Stimulated activated CD8-positive, alpha-beta memory T cell treated with anti-CD3 and anti-CD28 coated beads, Interleukin-4, amount 100 ng/mL, for 4 hours (primary cell): ENCODE measurements at places on chromosomes 12 and 14.

DNA sequence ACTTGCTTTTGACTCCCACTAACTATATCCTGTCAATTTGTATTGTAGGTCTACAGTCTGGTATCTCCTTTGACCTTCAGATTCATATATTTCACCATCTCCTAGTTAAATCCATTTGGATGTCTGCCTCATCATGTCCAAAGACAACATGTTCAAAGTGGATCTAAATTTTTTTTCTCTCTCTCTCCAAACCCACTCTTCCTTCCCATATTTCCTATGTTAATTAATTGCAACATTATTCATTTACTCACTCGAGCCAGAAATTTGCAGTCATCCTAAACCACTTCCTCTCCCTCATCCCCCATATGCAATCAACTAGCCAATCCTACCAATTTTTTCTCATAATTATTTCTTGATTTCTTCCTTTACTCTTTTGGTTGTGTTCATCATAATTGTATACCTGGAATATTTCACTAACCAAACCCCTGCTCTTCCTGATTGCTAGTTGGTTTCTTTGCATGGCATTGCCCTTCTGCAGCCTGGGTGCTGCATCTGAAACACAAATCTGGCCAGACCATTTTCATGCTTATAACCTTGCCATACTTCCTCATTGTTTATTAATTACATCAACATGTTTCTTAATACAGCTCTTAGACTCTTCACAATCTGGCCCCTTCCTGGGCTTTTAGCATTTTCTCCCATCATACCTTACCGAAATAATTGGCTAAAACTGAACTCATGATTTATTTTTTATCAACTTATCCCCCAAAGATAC lies 442.2 kb downstream of the ADAMTS20 start:
- DNase-seq, result no peak

- no peak for DNase-seq
These were observed 5.7 kb upstream of the CATSPERB start for GRCh38 chr14:91737619-91738018.

- no peak for DNase-seq
These were observed 483 bp downstream of the POC1B start for GRCh38 chr12:89525305-89525823.

DNA sequence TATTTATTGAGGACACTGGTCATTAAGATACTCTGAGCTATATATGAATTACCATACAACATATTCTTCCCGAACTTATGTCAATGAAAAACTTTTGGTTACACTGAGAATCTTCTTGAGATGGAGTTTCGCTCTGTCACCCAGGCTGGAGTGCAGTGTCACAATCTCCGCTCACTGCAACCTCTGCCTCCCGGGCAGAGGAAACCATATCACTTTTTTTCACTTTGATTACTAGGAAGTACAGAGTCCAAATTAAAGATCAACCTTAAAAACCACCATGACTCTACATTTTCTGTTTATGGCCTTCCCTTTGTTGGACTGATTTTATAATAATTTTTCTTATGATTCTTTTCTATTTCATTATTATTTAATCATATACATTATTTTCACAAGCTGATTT lies 336.5 kb downstream of the FSCB start:
- no peak for DNase-seq

- DNase-seq, result no peak
These were observed 90.4 kb downstream of the ARMH4 start for GRCh38 chr14:58061581-58061980.

- DNase-seq, result no peak
These were observed 7.8 kb downstream of the RPAP3 start for GRCh38 chr12:47698055-47698454.

GRCh38 chr12:122858171-122858570 lies 22.9 kb downstream of the HIP1R start:
- no peak for DNase-seq

- DNase-seq, result no peak
These were observed 653.8 kb downstream of the NOVA1 start for GRCh38 chr14:25944020-25944419.

DNA sequence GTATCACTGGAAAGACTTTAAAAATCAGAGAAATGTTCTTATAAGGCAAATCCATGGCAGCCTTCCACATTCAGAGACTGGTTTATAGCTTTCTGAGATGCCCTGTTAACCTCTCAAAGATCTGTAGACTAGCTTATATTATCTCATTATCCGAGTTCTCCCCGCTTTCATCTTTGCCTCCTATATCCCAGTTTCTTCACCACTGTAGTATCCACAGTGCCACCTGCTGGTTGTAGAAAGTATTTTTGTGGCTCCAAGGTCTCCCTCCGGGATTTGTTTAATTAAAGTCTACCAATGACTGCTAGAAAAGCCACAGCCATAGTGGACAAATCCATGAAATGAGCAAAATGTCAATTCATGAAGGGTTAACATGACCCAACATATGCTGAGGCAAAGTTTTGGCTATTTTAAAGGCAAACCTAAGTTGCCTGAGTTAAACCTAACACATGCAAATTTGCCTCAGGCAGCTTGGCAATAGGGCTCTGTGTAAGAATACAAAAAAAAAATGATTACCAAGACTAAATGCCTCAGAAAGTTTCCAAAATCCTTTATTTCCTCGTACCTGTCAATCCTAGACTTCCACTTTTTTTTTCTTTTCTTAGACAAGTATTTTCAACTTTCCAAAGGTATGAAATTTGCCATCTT lies 218.8 kb upstream of the BMP4 start:
- no peak for DNase-seq

DNA sequence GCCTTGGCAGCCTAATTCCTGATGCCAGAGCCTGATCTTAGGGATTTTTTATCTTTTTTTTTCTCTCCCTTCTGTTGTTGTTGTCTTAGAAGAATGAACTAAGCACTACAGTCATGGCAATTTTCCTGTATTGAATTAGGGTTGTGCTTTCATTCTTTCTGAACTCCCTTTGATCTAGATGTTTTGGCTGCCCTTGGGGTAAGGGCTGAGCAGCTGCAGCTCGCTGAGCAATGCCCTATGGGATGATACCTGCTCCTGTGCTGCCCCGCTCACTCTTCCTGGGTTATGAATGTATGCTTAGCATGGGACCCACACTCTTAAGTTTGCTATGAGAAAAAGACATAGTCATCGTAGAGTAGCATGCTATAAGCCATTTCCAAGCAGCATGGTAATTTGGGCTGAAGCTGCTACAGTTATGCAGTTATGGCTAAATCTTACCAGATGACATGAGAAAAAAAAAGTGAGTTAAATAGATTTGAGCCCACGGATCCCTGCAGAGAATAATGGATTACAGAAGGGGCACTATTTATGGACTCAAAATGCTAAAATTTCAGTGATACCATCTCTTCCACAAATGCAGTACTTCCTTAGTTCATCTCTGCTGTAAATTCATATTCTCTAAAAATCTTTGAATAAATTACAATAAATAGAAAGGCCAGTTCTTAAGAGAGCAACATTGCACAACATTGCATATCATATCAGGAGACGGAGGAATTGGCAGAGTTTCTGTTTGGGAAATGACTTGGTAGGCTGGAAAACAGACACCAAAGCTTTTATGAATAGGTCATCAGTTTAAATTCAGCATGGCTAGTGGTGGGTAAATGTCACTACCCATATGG lies 79.2 kb upstream of the PTHLH start:
- DNase-seq, result no peak

- no peak for DNase-seq
These were observed 492.1 kb upstream of the TMEM132C start for GRCh38 chr12:127774828-127775227.

- DNase-seq, result no peak
These were observed 500.6 kb upstream of the NOVA1 start for GRCh38 chr14:27098451-27098850.

DNA sequence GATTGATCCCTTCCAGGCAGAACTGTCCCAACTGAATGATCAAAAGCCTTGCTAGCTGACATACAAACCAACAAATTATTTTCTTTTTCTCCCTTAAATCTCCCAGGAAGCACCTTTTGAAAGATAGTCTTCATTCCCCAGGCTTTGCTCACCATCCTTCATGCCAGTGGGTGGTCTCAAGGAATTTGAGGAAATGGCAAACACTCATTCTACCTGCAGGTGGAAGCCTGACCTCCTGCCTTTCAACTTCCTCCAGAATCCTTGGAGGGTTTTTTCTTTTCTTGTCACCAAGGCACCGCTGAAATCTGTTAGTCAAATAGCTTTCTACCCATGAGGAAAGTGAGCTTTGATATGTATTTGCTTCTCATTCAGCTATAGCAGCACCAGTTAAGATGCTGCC lies 128.5 kb downstream of the WIF1 start:
- DNase-seq, result no peak
